ENCODE measurements at places on chromosomes 1 and 21. TPM values are rescaled to one million over a fixed set of nuclear protein-coding genes. Genes with fewer than 3 reads are reported as not detected.

DNA sequence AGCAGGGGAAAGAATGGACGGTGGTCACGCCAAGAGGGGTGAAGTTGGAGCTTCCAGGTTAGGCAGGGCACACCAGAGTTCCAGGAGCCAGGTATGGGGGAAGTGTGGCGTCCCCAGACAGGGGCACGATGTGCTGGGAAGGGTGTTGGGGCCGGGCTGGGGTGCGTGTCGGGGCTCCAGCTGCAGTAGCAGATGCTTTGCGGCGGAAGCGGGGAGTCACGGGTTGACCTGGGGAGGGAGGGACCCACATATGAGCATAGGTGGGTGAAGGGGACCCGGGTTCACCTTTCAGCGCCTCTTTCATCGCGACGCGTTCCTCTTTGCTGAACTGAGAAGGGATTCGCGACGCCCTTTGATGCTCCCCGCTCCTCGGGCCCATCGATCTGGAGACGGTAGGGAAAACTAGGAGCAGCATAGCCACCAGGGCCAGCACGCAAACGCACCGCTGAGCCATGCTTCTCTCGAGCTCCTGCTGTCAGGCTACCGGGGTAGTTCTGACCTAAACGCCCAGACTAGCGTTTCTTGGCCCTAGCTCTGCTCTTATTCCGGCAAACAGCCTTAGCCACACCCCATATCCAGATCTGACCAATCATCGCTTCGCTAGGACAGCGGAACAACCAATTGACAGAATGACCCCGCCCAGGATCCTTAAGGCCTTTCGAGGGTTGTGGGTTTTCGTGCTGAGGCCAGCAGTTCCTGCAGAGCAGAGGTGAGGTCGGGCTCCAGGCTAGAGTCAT, at the start of gene PM20D1:
PM20D1 (minus strand) TSS at position 514 of the 737 bp plus-strand sequence; CDS start at position 454, 60 bp downstream.
- peak; percentile 91 for DNase-seq

DNA sequence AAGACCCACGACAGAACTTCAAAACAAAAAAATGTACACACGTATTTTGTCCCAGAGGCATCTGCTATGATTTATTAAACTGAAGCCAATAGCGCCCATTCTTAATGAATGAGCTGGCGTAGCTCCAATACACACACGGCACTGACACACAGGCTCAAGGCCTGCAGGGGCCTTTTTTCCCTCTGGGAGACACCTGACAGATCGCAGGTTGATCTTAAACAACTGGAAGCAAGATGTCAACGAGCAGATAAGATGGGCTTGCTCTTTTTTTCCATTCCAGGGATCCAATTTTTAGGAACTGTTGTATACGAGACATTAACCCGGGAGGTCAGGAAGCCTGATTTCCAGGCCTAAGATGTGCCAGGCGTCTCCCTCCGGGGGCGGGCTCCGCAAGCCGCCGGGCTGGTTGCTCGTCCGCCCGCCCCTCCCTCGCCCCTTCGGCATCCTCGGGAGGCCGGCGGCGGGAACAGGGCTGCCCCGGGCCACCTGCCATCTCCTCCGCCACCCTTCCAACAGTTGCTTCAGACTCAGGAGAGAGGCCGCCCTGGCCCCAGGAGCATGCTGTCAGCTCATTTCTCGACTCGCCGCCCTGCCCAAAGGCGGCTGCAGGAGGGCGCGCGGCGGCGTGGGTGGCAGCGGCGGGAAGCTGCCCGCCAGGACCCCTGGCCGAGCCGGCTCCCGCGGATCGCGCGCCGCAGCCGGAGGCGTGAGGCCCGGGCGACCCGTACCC, 735 bp downstream of the TTC13 start:
- no peak for DNase-seq

The SH2D5 gene
- total RNA-seq, result not detected

- no peak for DNase-seq
These were observed 184.1 kb downstream of the ZBTB18 start for GRCh38 chr1:244235157-244235556.

DNA sequence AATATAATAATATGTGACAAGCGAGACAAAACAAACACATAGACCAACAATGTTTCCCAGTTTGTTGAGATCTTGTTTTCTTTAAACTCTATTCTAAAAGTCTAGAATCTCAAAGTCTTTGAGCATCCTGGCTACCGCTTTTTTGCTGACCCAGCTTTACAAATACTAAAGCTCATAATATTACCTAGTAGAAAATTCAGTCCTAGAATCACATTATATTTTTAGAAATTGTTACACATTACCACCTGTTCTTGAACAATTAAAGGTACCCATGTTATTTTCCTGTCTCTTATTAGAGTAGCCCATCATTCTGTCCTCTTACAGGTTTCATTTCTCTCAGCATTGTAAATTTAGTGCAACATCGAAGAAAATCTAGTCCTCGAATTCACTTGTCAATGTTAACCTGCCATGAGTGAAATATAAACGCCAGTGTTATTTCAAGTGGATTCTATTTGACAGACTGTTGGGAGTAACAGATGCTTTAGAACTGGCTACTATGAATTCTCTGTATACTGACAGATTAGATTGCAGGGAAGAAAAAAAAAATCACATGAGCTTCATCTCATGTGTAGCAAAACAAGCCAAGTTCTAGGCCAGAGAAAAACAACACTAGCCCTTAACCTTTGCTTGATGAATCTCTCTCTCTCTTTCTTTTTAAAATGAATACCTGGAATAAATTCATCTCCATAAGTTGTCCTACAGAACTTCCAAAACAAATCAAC, 851.2 kb upstream of the ADAMTS5 start:
- DNase-seq, result no peak

The AGT gene
- 13.0 TPM for total RNA-seq

DNA sequence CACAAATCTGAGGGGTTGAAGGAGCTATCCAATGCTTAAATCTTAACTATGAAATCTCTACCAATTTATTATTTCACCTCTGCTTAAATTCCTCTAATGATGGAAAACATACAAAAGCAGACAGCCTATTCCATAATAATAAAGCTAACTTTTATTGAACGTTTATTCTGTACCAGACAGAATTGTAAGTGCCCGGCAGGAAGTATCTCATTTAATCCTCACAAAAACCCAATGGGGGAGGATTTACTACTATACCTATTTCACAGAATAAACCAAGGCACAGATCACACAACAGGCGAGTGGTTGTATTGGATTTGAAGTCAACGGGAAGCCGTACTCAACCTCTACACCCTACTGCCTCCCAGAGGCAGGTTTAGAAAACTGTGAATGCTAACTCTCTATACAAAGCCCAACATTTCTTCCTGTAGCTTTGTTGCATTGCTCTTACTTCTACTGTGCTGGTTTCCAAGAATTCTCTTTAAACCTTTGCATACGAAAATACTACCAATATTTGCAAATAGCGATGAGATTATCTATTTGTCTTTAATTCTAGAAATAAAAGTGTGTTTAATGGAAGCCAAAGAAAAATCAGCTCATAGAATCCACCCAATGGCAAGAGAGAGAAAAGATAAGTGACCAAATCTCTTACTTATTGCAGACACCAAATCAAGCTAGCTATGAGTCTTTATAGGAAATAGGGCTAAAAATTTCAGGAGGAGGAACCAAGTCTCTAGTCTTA, 33.5 kb upstream of the C1orf53 start:
- no peak for DNase-seq

The DCST1 gene
- 0.31 TPM for total RNA-seq

The KCNC4 gene
- 15.6 TPM for total RNA-seq

The SELENBP1 gene
- total RNA-seq, result 71.9 TPM

DNA sequence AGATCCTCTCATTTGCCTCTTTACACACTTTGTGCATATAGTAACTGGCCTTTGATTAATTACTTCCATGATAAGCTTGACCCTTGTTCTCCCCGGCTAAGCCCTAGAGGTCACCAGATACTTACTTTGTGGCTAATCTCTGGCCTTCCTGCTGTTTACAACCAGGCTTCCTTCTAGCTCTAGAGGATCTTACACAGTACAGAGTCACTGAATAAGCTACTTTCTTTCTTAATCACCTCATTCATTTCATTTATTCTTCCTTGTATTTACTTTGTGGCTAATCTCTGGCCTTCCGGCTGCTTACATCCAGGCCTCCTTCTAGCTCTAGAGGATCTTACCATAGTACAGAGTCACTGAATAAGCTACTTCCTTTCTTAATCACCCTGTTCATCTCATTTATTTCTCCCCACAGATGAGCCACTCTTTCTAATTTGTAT, 144.3 kb upstream of the C1orf21 start:
- DNase-seq, result no peak

DNA sequence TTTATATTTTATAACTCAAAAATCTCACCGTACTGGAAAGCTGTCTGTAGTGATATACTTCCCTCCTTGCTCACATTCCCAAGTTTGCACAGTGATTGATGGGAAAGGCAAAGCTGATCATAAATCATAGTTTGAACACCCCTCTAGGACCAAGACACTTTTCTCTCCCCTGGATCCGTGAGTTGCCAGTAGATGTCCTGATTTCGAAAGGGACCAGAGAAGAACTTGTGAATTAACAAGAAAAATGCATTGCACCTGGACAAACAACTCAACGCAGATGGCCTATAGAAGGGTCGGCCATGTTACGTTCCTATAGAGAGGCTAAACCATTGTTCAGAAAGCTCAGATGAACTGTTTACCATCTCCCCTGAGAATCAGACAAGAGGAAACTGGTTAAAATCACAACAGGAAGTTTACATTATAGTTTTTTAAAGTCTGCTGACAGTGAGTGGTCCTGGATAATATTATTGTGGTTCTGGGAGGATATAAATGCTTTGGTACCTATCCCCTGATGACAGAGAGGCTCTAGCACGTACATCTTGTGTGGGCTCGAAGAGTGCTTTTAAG, 124.0 kb upstream of the SLC45A1 start:
- no peak for DNase-seq

- DNase-seq, result no peak
These were observed 80.8 kb downstream of the CAMK2N1 start for GRCh38 chr1:20405051-20405754.

The VN1R5 gene
- total RNA-seq, result not detected

DNA sequence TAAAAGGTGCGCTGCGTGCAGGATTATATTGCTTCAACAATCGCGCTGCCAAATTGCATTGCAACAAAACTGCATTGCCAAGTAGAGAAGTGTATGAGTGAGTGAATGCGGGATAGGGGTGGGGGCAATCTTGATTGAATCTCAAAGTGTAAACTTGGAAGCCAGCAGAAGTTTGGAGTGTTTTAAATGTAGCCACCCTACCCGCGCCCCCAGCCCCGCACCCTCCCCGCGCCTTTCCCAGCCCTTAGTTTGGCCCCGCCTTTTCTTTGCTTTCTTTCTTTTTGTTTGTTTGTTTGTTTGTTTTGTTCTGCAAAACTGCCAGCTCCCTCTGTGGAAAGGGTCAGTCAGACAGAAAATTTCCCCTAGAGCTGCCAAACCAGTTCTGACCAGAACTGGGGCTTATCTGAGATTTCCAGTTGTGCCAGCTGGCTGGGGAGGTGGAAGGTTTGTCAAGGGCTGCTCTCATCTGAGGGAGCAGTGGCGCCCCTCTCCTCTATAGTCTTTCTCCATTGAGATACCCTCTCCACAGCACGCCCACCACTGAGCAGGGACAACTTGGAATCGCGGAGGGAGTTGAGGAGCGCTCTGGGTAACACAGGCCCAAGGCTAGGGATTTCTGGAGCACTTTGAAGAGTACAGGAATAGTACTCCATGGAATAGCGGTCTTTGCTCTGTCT, 666 bp upstream of the BEND5 start:
- DNase-seq, result no peak

- DNase-seq, result no peak
These were observed 121.5 kb upstream of the MAP1LC3C start for GRCh38 chr1:242120432-242120831.

GRCh38 chr1:153985341-153985912, 712 bp downstream of the RAB13 start:
- peak; percentile 74 for DNase-seq

DNA sequence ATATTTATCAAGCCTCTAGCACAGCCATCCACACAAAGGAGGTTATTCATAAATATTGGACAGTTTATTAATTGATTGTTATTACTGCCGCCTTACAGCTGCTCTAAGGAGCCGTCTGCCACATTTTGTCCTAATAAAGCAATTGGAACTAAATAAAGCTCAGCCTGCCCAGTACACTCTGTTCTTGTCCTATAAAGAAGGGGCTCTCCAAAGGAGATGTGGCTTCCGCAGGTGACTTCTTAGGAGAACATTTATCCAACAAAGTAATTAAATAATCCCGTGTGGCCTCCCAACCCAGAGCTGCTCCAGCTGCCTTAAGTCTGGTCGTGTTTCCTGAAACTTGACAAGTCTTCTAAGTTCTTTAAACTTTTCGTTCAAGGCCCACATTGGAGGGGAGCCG, 497.7 kb downstream of the NPHP4 start:
- no peak for DNase-seq

GRCh38 chr1:85692730-85693314, 15.4 kb downstream of the ZNHIT6 start:
- DNase-seq, result no peak

GRCh38 chr1:215971793-215972441, 404.8 kb downstream of the KCTD3 start:
- no peak for DNase-seq

GRCh38 chr1:13478692-13479091, 35.1 kb downstream of the LRRC38 start:
- DNase-seq, result no peak

DNA sequence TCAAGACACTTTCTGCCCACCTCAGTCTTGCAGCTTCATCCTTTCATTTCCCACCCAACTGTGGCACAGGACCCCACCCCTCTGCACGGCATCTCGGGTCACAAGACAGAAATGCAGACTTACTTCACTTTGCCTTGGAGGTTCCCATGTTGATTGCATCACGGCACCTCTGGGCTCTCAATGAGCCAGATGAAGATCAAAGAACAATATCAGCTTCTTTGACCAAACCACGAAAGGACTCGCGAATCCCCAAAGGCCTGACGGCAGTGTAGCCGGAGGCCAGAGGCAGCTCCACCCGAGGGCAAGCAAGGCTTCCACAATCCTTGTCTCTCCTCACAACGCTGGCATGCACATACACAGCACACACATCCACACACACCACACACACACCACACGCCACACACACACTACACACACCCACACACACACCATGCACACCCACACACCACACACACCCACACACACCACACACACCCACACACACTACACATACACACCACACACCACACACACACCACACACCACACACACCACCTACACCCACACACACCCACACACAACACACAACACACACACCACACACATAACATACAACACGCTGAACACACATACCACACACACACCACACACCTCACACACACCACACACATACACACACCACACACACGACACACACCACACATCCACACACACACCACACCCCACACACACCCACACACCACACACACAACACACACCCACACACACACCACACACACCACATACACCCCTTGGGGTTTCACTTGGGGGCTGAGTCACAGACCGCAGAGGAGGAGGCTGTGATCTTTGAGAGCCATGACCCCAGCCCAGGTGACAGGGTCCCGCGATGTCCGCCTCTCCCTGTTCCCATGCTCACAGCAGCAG, 35.8 kb downstream of the UBASH3A start:
- DNase-seq, result no peak

The CASQ2 gene
- total RNA-seq, result 6.5 TPM

The PGLYRP4 gene
- total RNA-seq, result not detected

The AKR7A3 gene
- 1.6 TPM for total RNA-seq

DNA sequence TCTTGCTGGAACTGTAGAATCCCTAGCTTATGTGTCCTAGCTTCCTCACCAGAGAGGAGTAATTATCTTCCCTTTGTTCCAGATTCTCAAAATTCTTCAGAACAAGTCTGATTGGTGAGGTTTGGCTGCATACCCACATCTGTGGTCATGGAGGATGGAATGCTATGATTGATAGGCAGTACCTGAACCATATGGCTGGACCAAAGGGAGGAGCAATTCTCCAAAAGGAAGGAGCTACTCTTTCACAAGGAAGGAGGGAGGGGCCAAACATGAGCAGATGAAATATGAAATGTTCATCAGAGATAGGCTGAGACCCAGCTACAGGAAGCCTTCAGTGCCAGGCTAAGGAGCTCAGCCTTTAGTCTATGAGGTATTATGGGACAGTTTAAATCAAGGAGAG, 5.0 kb upstream of the RNF19B start:
- DNase-seq, result no peak

All from sciatic nerve (tissue), 2 donors.